ENCODE measurements at places on chromosomes 2 and 18.

GRCh38 chr2:226999661-227000060, 163.8 kb downstream of the RHBDD1 start:
- DNase-seq = no peak

DNA sequence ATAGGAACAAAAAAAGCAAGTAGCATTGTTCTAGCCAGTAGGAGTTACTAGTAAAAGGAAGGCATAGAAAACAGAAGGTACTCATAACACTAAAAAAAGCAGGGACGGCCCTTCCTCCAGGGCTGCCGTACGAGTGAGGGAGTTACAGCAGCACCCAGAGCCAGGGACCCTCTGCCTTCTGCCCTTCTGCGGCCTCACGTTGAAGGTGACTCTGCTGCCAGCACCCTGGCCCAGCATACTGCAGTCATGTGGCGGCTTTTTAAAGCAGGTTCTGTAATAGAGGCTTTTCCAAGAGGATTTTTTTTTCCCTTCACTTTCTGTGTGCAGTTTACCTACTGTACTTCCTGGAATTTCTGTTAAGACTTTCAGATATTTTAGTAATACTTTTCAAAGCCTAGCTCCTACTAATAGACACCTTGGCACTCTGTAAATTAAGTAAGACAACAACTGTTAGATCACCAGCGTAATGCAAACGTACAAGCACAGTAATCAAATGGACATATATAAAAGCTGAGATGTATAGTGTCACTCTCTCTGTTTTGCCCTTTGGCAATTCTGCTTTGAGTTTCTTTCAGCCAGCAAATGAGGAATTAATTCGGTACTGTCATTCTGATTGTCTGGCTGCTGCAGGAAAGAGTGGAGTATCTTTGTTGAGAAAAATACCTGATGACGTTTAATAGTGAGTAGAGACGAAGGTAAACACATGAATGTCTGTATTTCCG, 161.5 kb downstream of the PTGR3 start:
- DNase-seq = no peak

DNA sequence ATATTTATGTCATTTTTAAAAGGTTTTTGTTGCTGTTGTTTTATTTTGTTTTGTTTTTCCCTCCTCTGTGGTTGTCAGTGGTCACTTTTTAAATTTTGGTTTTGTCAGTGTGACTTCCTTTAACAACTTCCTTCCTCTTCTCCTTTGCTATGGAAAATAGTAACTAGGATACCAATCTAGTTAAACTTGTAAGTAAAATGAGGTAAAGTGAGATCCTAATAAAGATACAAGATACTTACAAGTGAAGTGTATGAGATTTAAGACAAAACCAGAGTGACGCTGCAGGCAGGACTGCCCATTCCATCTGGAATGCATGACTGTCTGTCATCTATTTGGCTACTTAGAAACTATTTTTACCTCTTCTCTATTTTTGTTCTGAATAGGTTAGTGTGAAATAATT, 30.6 kb upstream of the CREB1 start:
- no peak for DNase-seq

GRCh38 chr2:220273082-220273481, 645.7 kb downstream of the SLC4A3 start:
- no peak for DNase-seq

DNA sequence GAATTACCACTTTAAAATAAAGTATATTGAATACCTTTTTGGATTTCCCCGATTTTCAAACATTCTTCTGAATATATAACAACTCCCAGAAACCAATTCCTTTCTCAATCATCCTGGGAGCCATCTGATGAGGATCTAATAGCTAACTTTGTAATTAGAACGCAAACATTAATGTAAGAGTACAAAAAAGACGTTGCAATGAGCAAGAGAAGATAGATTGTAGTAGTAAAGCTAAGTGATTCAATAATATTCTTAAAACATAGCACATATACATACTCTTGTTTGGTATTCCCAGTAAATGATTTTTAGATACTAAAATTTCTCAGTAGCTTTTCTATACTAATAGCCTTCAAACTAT, 1.1 kb downstream of the ABCA12 start:
- no peak for DNase-seq

DNA sequence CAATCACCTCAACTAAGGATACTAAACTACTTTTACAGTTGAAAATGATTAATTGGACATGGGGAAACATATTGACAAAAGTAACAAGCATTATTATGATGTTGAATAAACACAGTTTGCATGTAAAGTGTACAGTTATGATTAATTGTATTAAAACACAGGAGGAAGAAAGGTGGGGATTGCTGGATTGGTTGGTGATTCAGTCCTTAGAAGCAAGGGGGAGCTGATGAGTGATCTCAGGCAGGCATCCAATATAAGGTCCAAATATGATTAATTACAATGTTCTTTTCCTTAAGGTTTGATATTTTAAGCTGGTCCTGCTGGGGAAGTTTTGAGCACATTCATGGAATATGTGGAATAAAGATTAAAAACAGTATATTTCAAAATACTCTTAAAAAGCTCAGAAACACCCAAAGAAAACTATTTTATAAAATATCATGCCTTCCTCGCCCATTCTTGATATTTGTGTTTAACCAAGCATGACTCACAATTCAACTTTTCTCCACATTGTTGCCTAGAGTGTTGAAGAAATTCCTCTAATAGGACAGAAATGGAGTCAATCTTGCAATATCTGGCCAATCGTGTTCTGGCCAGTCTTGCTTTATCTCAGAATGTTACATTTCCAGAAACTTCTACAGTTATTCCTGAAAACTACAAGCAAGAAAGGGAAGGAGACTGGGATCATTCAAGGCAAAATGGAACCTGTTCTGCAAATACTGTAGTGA, 268.2 kb downstream of the RPIA start:
- DNase-seq = no peak

GRCh38 chr2:41989501-41990180, 58.2 kb upstream of the PKDCC start:
- DNase-seq = no peak

- no peak for DNase-seq
Observed at GRCh38 chr2:118973542-118973951, 31.6 kb downstream of the MARCO start.

DNA sequence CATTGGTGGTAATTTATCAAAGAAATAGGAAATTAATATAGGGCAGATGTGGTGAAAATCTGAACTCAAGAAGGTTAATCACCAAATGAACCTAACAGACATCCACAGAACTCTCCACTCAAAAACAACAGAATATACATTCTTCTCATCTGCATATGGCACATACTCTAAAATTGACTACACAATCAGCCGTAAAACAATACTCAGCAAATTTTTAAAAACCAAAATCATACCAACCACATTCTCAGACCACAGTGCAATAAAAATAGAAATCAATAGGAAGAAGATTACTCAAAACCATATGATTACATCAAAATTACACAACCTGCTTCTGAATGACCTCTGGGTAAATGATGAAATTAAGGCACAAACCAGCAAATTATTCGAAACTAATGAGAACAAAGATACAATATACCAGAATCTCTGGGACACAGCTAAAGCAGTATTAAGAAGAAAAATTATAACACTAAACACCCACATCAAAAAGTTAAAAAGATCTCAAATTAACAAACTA, 31.0 kb downstream of the RBM43 start:
- no peak for DNase-seq

- DNase-seq = no peak
Observed at GRCh38 chr2:231318954-231319353, 76.6 kb upstream of the B3GNT7 start.

- no peak for DNase-seq
Observed at GRCh38 chr2:64259312-64259711, 115.1 kb upstream of the PELI1 start.

GRCh38 chr2:12641441-12641840, 75.3 kb upstream of the TRIB2 start:
- DNase-seq = no peak

DNA sequence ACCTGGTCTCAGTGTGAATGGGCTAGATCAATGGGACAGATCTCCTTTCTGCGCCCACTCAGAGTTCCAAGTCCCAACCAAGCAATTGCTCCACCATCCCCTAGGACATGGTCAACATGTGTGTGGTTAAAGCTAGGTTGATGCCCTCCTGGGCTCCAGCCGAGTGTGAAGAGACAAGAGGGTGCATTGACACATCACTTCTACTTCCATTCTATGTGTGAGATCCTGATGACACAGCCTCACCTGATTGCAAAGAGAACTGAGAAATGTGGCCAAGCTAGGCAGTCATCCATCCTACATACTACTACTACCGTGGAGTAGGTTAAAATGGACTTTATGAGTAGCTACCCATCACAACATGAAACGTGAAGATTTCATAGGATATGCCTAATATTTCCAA, 106.8 kb downstream of the NCKAP5 start:
- DNase-seq = no peak

- no peak for DNase-seq
Observed at GRCh38 chr2:128160616-128161275, 69.7 kb downstream of the UGGT1 start.

DNA sequence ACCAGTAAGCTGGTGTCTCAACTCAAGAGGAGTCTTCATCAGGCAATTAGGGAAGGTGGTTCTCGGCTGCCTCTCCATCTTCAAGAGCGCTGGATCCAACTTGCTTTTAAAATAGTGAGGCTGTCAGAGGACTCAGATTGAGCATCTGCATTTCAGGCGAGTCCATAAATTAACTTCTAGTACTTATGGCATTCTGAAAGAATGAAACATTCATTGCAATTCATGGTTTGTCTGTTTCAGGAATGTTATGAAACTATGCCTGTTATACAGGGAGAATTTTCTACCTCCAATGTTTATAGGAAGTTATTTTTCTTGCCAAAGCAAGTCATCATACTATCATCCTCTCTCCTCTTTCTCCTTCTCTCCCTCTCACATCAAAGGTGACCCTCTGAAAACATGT, 883.2 kb downstream of the SLC4A3 start:
- no peak for DNase-seq

DNA sequence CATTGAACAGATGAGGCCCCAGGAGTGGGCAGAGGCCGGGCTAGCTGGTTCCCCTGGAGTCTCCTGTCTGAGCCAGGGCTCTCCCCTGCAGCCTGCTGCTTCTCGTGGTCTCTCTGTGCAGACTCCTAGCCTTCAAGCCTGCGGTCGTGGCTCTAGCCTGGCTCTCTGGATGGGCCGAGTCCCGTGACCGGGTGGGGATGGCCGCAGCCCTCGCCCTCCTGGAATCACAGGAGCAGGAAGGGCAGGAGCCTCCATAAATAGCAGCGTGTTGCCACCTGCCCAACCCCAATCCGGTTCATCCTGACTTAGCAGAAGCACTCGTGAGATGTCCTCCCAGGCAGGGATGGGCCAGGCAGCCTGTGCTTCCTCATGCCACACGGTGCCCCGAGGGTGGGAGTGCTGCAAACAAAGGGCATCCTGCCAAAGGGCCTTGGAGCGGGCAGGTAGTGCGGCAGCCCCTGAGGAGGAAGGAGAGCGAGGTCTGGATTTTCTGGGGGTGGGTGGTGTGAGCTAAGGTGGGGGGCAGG, 43.9 kb downstream of the FOSL2 start:
- no peak for DNase-seq

GRCh38 chr2:30323499-30323898, 92.2 kb downstream of the LBH start:
- DNase-seq = no peak

GRCh38 chr2:72892506-72893173, 5.4 kb downstream of the SPR start:
- DNase-seq = no peak

- no peak for DNase-seq
Observed at GRCh38 chr2:19886261-19886660, 15.5 kb downstream of the TTC32 start.

DNA sequence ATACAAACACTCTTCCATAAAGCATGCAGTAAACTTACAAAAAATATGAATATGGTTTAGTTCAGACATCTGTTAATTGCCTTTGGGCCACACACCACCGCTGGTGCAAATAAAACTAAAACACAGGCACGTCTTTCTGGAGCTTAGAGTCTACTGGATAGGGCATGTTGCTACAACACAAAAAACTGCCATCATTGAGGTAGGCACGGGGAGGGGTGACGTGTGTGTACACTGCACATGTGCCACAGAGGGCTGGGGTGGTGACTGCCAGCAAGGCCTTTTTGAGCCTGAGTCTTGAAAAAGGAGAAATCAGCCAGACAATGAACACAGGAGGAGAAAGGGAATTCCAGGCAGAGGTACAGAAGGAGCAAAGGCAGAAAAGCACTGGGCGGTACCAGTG, 5.1 kb downstream of the SERPINE2 start:
- DNase-seq = no peak

DNA sequence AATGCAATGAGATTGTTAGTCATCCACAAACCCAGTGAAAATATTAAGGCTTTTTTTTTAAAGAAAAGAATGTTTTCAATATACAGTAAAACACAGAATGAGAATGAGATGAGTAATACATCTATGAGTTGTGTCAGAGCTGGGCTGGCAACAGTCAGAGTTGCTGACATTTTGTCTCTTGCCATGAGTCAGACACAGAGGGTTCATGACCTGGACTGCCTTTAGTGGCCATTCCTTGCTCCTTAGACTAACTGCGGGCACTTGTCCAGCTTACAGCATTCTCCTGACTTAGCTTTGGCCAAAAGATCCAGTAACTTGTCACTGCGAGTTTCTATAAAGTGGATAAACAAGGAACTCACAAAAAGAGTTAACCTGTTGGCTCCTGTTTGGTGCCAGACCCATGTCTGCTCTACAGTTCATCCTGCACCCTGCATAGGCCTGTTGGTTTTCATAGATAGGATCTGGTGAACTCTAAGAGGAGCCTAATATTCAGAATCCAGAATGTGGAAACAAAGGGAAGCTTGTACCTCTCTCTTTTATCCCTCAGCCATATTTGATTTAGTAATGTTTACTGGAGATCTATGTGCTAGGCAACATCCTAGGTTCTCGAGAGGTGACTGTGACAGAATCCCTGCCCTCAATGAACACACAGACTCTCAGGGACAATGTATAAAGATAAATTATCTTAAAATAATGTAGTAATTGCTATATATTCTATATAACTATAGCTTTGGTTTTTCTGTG, 391.5 kb upstream of the VWC2L start:
- DNase-seq = no peak

GRCh38 chr2:230218421-230218820, 1.4 kb downstream of the SP110 start:
- DNase-seq = no peak

Data from GM12878 (cell line).